Right ventricle myocardium superior (tissue), 1 donor: ENCODE measurements at places on chromosomes 12 and 14.
A peak's percentile ranks its signal among the peaks of the same experiment; 100 is the strongest.

GRCh38 chr12:18139254-18139653 lies 49.3 kb upstream of the RERGL start:
- no peak for DNase-seq

DNA sequence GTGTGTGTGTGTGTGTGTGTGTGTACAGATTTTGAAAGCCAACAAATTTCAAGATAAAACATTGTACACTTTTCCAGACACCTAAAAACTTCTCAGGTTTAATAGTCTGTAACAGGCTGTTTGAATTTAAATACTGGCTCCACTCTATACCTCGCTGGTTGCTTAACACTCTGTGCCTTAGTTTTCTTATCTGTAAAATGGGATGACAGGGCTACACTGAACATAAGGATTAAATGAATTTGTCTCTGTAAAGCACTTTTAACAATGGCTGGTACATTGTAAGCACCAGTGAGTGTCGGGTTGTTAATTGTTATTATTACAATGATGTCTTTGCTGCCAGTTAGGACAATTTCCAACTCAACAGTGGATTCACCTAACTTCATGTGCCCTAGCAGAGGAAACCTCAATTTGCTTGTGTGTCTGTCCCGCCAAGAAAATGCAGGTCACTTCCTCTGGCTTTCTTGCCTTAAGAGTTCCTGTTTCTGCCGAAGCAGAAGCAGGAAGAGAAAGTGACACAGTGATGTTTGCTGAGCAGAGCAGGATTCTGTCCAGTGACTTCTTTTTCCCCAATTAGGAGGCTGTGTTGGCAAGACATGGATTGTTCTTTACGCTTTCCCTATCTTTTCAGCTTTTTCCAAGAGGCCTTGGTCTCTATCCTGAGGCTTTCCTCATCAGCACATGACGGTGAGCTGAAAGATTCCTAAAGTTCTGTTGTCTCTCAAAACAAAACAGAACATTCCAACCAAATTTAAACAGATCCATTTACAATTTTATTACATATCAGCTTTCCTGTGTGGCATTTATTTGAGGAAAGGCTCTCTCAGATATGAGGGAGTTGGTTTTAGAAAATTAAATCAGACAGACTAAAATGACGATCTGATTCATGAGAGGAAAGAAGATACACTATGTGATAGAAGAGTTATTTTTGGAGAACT lies 154.1 kb upstream of the ATP2B1 start:
- no peak for DNase-seq

DNA sequence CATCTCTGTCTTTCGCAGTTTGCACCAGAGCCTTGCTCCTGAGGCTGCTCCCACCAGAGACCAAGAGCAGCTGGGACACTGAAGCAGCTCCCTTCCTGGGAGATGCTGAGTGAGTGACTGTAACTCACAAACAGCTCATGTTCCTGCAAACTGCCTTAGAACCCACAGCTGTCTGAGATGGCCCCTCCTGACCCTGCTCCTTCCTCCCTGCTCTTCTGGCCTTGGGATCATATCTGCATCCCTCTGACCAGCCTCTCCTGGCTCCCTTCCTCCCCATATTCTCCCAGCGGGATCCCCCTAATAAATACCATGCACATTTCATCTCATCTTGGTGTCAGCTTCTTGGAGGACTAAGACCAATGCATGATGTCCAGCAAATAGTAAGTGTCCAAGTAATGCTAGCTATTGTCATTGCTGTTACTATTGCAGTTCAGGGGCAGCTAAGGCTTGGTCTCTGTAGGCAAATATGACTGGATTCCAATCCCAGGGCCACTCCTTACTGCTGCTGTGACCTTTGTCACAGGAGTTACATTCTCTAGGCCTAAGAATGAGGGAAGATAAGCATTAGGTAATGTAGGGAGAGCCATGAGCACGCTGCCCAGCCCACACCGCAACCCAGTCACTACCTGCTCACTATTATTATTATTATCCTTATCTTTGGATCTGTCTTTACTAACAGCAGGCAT lies 47.9 kb downstream of the SYNE3 start:
- DNase-seq, result no peak

- DNase-seq, result no peak
Observed at GRCh38 chr14:52240623-52241022, 26.9 kb upstream of the PTGDR start.

- DNase-seq, result no peak
Observed at GRCh38 chr12:30847259-30847658, 79.3 kb upstream of the TSPAN11 start.

DNA sequence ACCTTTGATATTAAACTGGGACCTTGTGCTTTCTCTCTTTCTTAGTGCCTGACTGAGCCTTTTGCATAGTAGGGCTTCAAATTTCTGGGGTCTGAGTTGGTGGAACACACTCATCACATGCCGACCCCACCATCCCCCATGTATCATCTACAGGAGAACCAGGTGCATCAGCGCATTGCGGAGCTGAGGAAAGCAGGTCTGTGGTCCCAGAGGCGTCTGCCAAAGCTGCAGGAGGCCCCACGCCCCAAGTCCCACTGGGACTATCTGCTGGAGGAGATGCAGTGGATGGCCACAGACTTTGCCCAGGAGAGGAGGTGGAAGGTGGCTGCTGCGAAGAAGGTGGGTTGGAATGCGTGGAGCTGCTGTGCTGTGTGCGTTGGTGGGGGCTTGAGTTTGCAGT lies 37.8 kb downstream of the EP400 start:
- DNase-seq, result no peak

DNA sequence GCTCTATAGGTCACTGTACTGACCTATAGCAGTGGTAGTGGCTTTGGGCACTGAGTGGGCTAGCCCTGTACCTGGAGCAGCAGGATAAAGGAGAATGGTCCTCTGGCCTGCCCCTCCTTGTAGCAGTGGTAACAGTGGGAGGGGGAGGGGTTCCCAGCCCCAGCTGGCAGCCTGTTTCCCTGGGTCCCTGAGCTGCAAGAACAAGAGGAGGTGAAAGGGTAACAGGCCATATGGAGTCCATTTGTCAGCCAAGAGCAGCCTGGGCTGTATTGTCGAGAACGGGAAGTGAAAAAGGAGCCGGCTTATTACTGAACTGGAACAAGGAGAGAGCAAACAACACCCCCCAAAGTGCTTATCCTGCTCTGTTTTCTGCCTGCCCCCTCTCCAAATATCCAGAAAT lies 73.8 kb upstream of the SRSF5 start:
- DNase-seq, result peak; percentile 66

GRCh38 chr12:6943722-6944380 lies at the start of the genes C12orf57 and RNU7-1:
Gene C12orf57 (plus strand): TSS chr12:6944022. CDS start chr12:6944122, 100 bp downstream.
Gene RNU7-1 (plus strand): TSS chr12:6943816.
- peak; percentile 86 for DNase-seq

- DNase-seq, result no peak
Observed at GRCh38 chr14:105026802-105027563, 6.1 kb upstream of the CDCA4 start.

DNA sequence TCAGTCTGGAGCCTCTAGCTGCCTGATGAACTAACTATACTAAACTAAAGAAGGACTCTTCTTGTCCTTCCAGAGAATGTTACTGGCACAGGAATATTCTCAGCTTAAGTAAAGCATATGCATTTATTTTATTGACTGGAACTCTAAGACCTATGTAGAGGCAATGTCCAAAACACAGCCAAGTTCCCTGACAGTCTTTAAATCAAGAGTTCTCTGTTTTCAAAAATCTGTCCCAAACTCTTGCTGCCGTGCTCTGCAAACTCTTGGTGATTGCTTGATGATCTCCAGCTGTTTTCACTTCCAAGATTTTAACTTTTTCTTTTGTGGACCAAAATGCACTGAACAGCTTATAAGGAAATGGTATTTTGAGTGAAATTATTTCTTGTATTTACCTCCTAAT lies 67.5 kb upstream of the DAAM1 start:
- DNase-seq, result no peak

- peak; percentile 50 for DNase-seq
Observed at GRCh38 chr14:103057028-103057371, 349 bp downstream of the CDC42BPB start.

- DNase-seq, result peak; percentile 28
Observed at GRCh38 chr14:105497671-105498429, 6.8 kb downstream of the TEDC1 start.

DNA sequence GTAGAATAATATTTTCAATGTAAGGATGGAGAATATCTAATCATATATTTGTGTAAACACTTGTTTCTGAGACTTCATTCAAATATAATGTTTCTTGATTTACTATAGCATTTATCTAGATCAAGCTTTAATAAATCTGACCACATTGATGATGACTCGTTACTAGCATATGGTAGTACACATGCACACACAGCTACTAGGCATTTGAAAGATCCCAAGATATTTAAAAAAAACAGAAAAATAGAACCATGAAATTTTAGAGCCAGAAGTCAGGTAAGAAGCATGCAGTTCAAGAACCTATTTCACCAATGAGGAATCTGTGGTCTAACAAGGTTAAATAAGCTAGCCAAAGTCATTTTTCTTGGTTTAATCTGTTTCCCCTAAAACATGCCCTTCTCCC lies 32.0 kb downstream of the DCP1B start:
- no peak for DNase-seq

DNA sequence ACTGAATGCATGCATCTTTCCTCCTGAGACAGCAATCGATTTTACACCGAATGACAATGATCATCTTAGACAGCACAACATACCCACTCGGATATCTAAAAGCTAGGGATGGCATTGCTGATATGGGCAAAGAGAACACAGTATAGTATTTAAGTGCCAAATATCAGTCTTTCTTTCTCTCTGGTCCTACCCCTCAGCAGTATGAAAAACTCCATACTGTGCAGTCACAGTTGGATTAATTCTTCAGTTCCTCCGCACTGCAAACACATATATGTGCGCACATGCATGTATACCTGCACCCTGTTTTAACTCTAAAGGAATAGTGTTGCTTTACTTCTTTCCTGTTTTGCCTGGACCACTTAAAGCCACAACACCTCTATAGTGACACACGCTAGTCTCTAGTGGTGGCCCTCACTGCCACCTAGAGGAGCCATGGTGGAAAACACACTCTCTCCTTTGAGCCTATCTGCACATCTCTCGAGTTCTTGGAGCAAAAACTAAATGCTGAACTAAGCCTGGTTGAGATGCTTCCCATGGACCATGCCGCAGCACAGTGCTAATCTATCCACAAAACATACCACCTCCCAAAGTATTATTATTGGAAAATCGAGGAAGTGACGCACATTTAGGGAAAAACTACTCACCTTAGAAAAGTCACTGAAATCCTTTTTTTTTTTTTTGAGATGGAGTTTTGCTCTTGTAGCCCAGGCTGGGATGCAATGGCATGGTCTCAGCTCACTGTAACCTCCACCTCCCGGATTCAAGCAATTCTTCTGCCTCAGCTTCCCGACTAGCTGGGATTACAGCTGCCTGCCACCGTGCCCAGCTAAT lies 11.9 kb downstream of the TMEM52B start:
- DNase-seq, result peak; percentile 58

- DNase-seq, result no peak
Observed at GRCh38 chr12:107344035-107344808, 250.9 kb upstream of the CRY1 start.

DNA sequence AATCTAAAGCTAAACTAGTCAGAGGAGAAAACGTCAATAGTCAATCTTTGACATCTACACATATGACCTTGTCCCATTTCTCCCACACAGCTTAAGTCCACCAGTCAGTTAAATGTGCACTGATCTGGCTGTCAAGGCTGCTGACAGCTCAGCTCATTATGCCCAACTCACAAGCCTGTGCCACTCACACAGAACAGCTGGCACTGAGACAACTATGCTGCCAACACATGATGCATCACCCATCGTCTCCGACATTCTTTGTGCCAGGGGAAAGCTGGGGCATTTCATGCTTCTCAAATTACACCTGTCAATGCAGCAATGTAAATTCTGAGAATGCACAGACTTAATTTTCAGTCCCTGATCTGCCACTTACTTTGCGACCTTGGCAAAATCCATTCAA lies 25.3 kb downstream of the GNS start:
- peak; percentile 72 for DNase-seq
